Substantia nigra (tissue), 51 donors: ENCODE measurements at places on chromosomes 11 and 22.

DNA sequence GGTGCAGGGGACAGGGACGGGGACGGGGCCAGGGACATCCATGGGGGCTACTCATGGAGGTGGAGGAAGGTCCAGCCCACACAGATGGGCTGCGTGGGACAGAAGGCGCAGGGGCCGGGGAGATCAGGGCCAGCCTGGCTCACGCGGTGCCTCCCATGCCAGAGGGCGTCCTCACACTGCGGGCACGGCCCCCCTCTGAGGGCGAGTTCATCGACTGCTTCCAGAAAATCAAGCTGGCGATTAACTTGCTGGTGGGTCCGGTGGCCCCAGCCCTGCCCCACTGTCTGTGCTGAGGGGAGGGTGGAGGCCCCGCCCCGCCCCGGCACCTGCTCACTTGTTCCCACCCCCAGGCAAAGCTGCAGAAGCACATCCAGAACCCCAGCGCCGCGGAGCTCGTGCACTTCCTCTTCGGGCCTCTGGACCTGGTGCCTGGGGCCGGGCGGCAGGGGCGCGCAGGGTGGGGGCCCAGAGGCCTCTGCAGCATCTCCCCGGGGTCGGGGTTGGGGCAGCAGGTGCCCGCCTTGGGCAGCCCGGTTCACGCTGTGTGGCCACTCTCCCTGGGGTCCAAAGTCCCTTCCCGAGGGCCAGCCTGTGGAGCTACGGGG lies 15.8 kb downstream of the EPS8L2 start:
- no peak for DNase-seq

- no peak for DNase-seq
Measured at GRCh38 chr11:20488352-20488751, 100.8 kb downstream of the PRMT3 start.

DNA sequence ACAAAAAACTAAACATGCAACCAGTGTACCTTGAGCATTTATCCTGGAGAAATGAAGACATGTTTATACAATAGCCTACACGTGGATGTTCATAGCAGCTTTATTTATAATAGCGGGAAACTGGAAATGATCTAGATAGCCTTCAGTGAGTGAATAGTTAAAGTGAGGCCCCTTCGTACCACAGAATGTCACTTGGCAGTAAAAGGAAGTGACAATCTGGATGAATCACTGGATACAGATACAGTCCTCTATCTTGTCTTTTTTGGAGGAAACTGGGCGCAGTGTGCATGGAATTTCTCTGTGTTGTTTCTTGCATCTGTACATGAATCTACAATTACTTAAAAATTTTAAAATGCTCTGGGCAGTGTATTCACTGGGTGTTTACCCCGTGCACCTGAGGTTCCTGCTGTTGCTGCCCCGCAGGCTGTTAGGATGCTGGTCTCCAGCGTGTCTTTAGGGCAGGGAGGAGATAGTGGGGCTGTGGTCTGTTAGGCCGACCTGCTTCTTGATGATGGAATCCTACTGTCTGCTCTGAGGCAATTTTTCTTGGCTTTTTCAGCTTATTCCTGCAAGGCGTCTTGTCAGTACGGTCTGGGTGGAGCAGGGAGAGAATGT lies 23.2 kb downstream of the DERL3 start:
- no peak for DNase-seq

- DNase-seq = no peak
Measured at GRCh38 chr11:107040433-107041087, 22.3 kb upstream of the GUCY1A2 start.

DNA sequence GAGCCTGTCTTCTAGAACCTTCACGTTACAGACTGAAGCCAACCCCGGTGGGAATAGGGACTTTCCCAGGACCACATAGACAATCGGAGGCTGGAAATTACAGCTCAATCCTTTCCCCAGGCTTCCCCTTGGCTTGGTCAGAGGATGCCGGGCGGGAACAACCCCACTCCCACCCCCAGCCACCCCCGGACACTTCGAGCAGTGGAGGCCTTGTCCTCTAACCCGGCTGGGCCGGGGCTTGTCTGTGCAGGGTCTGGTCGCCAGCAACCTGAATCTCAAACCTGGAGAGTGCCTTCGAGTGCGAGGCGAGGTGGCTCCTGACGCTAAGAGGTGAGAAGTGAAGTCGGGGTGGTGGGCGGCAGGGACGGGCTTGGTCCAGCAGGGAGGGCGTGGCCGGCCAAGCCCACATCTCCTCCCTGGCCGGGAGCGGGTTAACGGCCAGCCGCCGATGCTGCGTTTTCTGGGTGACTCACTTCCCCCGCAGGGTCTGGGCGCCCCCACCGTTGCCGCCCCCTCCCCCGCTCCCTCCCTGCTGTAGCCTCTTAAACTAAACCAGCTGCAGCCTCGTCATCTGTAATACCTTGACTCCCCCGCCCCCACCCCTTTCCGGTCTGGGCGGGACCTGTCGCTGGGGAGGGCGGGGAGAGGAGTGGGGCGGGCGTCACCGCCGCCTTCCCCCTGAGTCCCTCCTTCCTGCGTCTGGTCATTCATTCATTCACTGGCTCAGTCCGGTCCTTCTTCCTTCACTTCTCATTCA lies 1.5 kb downstream of the LGALS1 start:
- no peak for DNase-seq

DNA sequence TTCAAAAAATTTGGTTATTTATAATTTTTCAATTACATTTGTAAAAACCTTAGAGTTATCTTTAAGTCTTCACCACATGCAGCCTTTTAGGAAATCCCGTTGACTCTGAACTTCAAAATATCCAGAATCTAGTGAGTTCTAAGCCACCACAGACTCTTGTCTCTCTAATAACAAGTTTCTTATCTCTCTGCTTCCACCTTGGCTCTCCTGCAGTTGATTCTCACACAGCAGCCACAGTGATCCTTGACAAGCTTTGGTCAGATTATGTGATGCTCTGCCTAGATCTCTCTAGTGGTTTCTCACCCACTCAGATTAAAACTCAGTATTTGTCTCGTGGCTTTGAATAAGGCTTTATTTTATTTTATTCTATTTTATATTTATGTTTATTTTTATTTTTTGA lies 8.6 kb downstream of the HSD17B12 start:
- no peak for DNase-seq

DNA sequence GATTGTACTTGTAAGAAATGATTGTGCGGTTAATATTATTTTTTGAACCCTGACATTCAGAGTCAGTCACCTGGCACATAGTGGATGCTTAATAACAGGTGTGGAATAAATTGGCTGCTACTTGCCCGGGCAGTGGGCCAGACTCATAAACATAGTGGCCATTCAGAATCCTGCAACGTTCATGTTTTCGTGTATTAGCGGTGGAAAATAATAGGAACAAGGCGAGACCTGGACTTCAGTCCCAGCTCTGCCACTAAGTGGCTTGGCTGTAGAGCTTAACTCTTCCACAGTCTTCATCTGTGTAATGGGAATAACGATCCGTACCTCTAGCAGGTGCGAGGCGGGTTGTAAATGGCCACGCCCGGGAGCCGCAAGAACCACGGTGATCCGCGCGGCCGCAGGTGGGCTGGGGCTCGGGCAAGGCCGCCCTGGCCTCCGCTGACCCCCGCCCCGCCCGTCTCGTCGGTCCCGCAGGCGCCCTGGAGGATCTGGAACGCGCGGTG lies 761 bp upstream of the TMEM25 start:
- peak; percentile 70 for DNase-seq

DNA sequence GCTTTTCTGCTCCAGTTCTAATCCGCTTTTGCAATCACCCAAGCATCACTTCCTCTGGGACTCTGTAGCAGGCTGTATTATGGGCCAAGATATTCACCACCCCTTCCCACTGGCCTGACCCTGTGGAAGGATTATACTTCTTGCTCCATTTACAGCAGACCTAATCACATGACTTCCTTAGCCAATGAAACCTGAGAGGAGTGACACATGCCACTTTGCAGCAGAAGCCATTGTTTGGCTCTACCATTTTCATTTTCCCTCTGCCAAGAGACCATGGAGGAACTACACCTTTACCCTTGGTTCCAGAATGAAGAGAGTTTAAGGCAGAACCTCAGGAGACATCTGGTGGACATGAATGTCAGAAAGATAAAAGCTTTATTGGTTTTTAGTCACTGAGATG lies 134.9 kb upstream of the HSD17B12 start:
- no peak for DNase-seq

DNA sequence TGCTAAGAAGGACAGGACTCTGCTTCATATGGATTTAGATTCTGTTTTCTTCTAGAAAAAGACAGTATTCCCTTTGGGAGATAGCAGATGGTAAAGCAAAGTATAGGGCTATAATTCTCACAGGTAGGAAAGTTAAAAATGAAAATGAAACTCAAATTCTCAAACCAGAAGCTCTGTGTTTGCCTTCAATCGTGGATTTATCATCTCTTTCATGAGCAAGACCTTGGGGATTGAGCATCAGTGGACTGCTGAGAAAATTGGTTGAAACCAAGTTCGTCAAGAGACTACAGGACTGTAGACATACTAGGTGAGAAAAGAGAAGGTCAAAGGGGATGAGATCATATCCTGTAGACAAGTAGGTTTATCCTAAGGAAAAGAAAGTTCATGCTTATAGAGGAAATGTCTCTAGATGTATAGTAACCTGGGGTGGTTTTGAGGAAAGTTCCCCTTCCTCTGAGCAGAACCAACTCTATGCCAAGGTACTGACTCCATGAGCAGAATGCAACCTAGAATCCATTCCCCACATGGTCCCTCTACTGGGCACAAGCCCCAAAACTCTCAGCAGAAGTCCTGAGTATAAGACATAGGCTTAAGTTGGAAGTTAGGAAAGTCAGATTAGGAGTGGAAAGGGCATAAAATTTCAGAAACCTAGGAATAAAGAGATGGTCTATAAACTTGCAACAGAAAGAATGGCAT lies 46.5 kb downstream of the SLC5A12 start:
- no peak for DNase-seq

- no peak for DNase-seq
Measured at GRCh38 chr11:60946601-60947264, 5.2 kb downstream of the SLC15A3 start.
